Stimulated activated CD4-positive, alpha-beta T cell treated with anti-CD3 and anti-CD28 coated beads, Interleukin-12 subunit alpha, Interleukin-12 subunit beta, amount 100 ng/mL, for 48 hours (primary cell): ENCODE measurements at places on chromosomes 4 and X.

GRCh38 chr4:39718366-39719323, 20.7 kb downstream of the UBE2K start:
- DNase-seq, result no peak

GRCh38 chrX:45760187-45760742, 559.6 kb upstream of the DIPK2B start:
- DNase-seq, result no peak

DNA sequence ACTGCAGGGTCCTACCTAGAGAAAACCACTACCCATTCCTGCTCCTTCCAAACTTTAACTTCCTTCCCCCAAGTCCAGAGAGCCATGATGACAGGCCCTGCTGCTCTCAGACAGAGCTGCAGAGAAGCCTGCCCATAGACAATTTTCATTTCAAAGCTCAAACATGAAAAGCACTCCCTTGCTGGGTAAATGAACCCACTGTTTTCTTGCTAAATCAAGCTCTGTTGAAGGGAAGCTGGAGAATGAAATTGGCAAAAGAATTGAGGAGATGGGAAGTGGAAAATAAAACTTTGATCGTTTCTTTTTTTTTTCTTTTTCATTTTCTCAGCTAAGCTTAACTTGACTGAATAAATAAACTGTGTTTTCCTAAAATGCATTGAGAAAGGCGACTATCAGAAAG, 331.1 kb upstream of the CPEB2 start:
- no peak for DNase-seq

GRCh38 chr4:36163198-36163597, 81.1 kb downstream of the ARAP2 start:
- no peak for DNase-seq

- no peak for DNase-seq
Observed at GRCh38 chrX:22699581-22700091, 300.1 kb upstream of the DDX53 start.

GRCh38 chr4:83974111-83974780, 438.3 kb downstream of the GPAT3 start:
- DNase-seq, result no peak

GRCh38 chrX:15151267-15152186, 118.4 kb downstream of the ASB9 start:
- DNase-seq, result no peak

DNA sequence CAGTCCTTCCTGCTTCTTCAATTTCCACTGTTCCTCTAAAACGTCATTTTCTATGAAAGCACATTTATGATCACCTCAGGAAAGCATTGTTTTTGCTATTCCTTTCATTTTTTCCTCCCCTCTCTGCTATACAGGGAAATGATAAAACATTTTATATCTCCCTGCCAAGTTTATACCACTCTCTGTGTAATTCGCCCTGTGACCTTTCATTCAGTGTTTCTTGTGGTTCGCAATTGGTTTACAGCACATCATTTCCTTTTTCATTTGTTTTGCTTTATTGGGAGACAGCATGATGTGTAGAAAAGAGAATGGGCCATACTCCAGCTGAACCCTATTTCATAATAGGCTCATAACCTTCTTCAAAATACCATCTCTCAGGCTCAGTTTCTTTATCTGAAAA, 99.9 kb upstream of the RAPGEF2 start:
- DNase-seq, result no peak

GRCh38 chr4:65023081-65023480, 613.8 kb upstream of the TECRL start:
- no peak for DNase-seq

- DNase-seq, result no peak
Observed at GRCh38 chr4:45102716-45103115, 376.4 kb upstream of the GNPDA2 start.
